Stimulated activated CD8-positive, alpha-beta memory T cell treated with anti-CD3 and anti-CD28 coated beads, Interleukin-12 subunit alpha, Interleukin-12 subunit beta, amount 100 ng/mL, for 4 hours (primary cell): ENCODE measurements at places on chromosomes 6 and 20.

DNA sequence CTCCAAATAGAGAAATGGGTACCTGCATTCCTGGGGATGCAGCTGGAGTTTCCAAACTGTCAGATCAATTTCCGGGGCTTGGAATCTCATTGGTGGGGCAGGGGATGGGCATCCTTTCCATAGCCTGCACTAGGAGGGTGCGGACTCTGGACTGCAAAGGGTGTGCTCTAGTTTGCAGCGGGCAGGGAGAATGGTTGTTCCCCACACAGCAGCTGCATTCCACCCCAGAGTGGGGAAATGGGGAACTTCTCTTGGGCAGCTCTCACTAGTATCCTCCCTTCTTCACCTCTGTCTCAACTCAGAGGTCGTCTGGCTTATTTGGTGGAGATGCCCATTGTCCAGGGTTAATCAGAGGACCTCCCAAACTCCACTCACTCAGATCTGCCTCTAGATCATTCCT lies 34.5 kb upstream of the CDKN1A start:
- no peak for DNase-seq

DNA sequence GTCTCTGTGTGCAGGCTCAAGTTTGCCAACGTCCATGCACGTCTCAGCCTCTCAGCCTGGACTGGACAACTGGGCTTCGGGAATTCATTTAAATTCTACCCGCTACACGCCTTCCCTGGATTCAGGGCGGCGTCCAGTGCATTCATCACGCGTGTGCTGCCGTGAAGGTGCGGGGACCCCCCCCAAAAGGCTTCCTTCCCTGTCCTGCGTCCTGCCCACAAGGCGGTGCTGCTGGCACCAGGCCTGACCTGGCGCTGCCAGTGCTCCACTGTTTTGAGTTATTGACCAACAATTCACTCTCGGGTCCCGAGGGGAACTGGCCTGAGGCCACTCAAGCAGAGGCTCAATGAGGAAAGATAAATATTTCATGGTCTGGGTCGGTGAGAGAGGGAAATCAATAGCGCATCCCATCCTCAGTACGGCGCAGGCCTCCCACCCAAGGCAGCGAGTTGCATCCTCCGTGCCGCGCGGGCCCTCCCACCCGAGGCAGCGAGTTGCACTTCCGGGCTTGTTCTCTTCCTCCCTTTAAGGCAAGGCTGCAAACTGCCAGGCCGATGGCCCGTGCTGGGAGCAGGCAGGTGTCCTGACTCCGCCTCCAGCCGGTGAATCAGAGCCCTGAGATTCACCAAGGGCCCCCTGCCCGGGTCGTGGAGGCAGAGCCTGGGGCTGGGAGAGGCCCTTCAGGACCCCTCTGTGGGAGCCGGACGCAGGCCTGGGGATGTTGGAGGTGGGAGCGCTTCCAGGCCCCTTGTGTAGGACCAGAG lies 22.8 kb upstream of the BHLHE23 start:
- no peak for DNase-seq

- no peak for DNase-seq
Measured at GRCh38 chr6:125869427-125869826, 78.7 kb downstream of the NCOA7 start.

GRCh38 chr6:138847884-138848283 lies 52.0 kb downstream of the ECT2L start:
- DNase-seq, result no peak

- DNase-seq, result peak; percentile 46
Measured at GRCh38 chr6:73388800-73389512, 5.7 kb upstream of the DDX43 start.

GRCh38 chr6:7389162-7389450 lies 436 bp downstream of the CAGE1 start:
- no peak for DNase-seq

DNA sequence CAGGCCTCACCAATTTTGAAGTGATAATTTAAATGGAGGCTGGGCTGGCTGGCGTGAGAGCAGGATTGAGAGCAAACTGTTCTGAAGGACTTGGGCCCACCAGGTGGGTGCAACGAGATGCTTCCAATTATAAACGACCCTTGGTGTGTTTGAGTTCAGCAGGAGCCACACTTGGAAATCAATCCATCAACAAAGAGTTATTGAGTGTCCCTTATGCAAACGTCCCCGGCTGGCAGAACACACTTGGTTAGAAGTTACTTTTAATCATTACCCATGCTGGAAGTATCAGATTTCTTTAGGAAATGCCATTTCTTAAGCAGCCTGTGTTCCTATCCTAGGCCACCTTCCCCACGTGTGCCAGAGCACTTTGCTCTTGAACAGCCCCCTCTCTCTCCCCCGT lies 37.8 kb upstream of the ZNF831 start:
- DNase-seq, result no peak

DNA sequence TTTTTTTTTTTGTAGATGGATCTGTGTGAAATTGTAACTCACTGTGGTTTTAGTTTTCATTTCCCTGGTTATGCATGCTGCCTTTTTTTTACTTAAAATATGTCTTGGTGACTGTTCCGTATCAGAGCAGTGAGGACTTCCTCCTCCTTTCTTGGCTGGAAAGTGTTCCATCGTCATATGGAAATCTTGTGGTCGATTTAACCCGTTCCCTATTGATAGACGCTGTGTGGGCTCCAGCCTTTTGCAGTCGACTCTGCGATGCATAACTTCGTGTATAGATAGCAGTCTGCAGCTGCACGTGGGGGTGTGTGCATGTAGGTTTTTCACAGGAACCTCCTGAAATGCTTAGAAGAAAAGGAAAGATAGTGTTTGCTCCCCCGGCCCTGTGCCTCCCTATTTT lies 28.1 kb upstream of the PNPLA1 start:
- no peak for DNase-seq

DNA sequence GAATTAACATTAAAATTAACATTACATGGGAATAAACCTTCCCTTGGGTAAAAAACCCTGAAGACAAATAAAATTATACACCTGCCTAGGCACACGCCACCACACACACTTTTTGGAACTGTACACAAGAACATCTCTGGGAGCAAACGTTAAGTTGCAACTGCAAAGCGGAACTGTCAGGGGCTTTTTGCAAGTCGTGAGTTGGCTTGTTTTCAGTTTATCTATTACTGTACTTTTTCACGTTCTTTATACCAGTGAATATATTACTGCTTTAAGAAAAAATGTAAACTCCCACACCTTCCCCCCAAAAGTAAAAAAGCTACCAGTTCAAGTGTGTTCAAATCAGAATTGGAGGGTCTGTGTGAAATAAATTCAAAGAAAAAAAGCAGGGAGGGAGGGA lies 65.5 kb upstream of the NFATC2 start:
- no peak for DNase-seq

DNA sequence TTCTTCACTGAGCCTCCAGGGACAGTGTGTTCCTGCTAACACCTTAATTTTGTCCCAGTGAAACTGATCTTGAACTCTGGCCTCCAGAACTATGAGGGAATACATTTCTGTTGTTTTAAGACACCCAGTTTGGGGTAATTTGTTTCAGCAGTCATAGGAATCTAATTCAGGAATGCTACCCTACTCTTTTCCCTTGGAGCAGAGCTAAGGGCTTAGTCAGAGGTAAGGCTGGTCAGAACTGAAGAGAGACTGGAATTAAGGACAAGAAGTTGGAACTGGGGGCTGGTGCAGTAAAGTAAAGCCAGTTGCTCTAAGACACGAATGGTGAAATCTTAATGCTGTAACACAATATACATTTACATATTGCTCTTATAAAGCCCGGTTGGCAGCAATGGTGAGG lies 809.7 kb downstream of the MAFB start:
- no peak for DNase-seq

GRCh38 chr6:136956590-136957544 lies 34.8 kb downstream of the SLC35D3 start:
- no peak for DNase-seq

DNA sequence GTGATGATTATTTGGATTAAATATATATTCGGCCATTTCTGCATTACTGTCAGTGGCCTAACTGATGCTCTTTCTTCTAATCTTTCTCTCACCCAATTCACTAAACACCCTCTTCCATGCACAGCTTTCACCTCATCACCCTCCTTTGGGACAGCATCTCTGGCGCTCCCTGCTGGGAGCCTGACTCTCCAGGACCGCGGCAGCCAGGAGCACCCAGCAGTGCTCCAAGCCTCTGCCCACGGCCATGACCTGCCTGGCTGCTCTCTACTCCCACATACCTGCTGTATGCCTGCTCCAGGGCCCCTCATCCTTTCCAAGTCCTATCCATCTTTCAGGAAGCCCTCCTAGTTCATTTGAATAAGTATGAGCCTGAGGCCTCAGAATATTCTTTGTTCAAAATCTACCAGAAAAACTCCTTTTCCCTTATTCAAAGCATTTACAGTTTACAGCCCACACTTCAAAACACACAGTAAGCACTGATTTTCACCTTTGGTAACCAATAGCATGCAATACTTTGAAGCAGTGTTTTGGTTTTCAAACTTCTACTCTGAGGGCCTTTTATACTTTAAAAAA lies 15.2 kb downstream of the CTCFL start:
- DNase-seq, result no peak

DNA sequence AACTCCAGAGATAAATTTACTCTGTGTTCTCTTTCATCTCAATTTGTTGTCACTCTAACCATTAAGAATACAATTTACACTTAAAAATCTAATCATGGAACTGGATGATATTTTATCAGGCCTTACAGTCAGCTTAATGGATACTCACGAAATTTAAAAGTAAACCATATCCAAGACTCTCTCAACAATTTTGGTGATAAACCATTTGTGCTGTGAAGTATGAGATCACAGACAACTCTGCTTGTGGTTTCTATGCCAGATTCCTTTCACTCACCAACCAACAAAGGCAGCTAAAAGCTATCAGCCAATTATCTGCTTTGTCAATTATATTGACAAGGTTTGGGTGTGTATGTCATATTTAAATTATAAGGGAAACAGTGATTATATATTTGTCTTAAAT lies 155.8 kb downstream of the TRDN start:
- no peak for DNase-seq

GRCh38 chr6:87139236-87139635 lies 16.1 kb upstream of the ZNF292 start:
- no peak for DNase-seq

DNA sequence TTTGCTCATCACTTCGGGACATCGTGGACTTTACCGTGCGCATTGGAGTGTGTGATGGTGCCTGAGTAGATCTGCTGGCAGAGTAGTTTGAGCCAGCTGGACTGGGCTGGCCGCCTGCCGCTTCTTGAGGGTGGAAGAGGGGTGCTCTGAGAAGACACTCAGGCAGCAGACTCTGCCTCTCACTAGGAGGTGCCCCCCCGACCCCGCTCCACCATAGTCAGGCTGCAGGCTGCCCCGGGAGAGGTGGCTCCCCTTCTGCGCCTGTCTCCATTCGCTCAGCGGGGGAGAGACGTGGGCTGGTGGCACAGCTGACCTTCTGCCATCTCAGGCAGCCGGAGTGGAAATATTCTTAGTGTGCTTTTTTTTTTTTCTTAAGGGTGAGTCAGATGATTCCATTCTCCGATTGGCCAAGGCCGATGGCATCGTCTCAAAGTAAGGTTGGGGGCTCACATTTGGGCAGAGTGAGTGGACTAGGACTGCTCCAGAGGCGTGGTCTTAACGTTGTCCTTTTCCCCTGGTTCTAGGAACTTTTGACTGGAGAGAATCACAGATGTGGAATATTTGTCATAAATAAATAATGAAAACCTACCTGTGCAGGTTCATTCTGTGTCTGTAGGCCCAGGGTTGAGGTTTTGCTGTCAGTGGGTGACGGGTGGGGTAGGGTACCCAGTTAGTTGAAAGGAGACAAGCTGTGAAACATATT lies 1.2 kb downstream of the RPS21 start:
- DNase-seq, result no peak

GRCh38 chr6:164010441-164011103 lies 596.1 kb downstream of the QKI start:
- DNase-seq, result no peak

- no peak for DNase-seq
Measured at GRCh38 chr20:13249118-13249797, 28.2 kb downstream of the ISM1 start.

GRCh38 chr6:133392641-133393040 lies 151.5 kb downstream of the EYA4 start:
- DNase-seq, result no peak

DNA sequence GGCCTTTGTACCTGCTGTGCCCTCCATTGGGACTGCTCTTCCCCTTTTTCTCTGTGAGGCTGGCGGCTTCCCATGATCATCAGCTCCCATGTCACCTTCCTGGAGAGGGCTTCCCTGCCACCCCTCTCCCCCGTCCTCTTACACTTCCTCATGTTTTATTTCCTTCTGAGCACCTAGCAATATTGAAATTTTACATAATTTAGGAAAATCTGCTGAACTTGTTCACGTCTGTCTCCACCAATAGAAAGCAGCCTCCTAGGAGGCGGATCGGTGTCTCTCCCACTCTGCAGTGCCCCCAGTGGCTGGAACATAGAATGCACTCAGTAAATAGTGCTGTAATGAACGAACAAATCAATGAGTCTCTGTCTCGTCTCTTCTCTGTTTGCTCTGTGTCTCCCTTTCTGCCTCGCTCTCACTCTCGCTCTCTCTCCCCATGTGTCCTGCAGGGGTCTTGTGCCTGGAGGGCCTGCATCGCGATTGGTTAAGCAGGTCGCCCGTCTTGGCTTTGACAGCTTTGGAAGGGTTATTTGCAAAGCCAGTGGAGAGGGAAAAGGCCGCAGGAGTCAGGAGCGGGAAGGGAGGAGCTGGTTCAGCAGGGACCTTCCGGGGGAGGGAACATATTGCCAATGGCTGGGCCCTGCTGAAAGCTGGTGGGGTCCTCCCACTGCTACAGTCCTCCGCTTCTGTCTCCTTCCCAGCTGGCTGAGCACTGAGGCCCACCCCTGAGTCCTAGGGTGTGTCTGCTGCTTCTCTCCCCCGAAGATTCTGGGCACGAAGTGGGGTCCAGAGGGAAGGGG lies 12.1 kb upstream of the OCSTAMP start:
- DNase-seq, result peak; percentile 19

DNA sequence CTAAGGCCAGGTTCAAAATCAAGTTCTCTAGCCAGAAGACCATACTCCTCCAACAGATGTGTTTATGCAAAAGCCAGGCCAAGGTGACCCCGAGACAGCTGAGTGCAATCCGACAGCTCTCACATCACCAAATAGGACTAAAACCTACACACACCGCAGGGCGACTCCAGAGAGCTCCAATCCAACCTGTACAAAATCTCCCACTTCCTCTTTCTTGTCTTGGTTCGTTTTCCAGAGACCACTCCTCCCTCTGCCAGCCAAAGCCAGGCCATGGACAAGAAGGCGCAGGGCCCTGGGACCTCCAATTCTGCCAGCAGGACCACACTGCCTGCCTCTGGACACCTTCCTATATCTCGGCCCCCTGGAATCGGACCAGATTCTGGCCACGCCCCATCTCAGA lies 11.5 kb upstream of the NOP56 start:
- no peak for DNase-seq

- no peak for DNase-seq
Measured at GRCh38 chr6:95117236-95117635, 460.1 kb upstream of the MANEA start.

GRCh38 chr6:25312034-25312620 lies 33.0 kb downstream of the CARMIL1 start:
- no peak for DNase-seq

- DNase-seq, result no peak
Measured at GRCh38 chr6:26360451-26361416, 4.3 kb upstream of the BTN3A2 start.
